ENCODE measurements at places on chromosomes 5 and 9.

DNA sequence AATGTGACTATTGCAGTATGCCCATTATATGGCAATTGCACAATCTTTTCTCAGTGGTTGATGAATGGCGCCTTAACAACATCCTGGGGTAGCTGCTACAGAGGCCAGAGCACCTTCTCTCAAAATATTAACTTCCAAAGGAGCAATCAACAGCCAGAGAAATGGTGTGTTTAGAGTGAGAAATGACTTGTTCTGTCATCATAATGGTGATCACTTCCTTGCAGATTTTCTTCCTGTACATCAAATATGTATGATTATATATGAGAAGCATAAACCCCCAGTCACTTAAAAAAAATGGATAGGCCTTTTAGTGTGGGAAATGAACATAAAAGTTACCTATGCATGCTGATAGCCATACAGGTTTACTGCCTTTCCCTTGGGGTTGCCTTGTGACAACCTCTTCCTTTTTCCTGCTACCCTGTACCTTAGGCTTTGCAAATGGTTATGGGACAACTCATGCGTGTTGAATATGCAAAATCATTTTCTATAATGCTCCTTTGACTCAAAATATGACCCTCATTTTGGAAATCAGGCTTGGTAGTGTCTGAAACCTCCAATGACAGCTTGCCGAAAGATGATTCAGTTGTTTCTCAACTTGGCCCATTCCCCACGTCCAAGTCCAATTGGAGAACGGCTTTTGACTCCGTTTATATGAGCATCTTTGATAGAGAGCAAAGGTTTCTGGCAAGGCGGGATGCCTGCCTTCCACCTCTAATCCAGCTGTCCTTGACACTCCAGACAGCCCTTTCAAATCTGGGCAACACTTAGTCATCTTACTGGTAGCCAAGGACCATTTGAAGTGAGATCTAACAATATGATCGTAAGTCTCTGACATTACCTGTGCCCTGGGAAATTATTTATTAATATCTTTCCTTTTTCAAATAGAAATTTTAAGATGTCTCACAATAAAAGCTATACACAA lies 69.3 kb downstream of the SLC1A1 start:
- DNase-seq: no peak

- DNase-seq: no peak
Measured at GRCh38 chr5:146368137-146368536, 29.5 kb downstream of the POU4F3 start.

GRCh38 chr9:105039175-105039799 lies 111.3 kb upstream of the ABCA1 start:
- no peak for DNase-seq

DNA sequence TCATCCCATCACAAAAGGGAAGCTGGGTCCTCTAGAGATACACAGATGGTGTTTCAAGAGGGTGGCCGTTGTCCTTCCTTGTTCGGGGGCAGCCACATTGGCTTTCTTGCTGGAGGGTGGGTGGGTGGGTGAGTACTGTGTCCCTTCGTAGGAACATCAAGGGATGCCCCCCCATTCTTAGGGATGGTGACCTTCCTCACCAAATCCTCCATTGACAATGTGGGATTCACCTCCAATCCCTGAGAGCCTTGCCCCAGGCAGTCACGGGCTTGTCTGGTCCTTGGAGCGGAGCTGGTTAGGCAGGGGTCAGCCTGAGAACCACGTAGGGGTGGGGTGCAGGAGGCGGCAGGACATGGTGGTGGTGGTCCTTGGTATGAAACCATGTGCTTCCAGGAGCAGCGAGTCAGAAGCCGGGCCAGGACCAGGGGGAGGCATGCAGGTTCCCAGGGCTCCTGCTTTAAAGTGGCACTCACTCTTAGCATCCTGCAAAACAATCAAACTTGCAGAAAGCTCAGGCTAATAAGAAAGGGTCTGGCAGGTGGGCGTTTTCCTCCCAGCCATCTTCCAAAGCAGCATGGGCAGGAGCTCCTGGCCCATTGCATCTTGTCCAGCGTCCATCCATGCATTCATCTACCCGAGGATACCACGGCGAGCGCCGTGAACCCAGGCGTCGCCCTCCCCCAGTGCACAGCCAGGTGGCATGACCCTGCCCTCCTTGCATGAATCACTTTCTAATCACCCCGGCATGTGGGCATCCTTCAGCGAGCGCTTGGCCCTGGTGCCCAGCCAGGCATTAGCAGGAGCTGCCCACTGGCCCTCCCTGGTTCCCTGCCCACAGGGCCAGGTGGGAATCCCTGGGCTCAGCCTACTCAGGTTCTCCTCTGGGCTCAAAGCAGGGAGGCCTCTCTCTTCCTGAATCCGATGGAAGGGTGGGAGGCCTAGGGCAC lies 76.4 kb downstream of the NTNG2 start:
- DNase-seq: no peak

- no peak for DNase-seq
Measured at GRCh38 chr5:5348135-5348534, 74.3 kb upstream of the ICE1 start.

GRCh38 chr9:121860213-121860612 lies 208.8 kb downstream of the DAB2IP start:
- DNase-seq: no peak

- DNase-seq: no peak
Measured at GRCh38 chr9:114574438-114574837, 13.1 kb upstream of the ATP6V1G1 start.

DNA sequence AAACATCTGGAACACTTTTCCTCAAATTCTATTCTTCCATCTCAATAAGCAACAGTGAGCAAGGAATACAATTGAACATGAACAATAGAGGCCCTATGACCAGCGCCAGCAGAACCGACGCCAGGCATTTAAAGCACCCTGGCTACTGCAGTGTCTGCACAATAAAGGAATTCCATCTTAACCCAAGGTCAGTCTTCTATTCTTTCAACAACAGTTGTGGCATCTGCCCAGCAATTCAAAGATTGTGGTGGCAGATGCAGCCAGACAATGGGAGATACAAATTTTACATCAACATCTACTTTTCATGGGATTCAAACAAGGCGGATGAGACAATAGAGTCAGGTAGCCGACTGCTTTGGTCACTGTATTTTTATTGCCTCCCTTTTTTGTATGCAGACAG lies 65.9 kb downstream of the ELL2 start:
- no peak for DNase-seq

DNA sequence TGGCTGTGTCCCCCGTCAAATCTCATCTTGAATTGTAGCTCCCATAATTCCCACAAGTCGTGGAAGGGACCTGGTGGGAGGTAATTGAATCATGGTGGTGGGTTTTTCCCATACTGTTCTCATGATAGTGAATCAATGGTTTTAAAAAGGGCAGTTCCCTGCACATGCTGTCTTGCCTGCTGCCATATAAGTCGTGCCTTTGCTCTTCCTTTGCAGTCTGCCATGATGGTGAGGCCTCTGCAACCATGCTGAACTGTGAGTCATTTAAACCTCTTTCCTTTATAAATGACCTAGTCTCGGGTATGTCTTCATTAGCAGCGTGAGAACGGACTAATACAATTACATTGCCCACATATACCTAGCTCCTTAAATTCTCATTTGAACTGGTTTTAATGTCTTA lies 353.0 kb upstream of the KLF4 start:
- DNase-seq: no peak

DNA sequence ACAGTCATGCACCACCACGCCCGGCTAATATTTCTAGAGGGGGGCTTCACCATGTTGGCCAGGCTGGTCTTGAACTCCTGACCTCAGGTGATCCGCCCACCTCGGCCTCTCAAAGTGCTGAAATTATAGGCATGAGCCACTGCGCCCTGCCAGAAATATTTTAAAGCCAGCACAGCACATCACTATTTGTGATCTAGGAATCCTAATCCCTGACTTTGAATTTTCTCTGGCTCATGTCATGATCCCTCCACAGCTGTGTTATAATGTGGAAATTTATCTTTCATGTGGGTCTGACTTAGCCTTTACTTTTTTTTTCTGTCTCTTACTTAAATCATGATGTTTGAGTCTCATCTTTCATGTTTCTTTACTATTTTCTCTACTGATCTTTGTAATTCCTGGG lies 18.7 kb upstream of the ITGA1 start:
- DNase-seq: no peak

DNA sequence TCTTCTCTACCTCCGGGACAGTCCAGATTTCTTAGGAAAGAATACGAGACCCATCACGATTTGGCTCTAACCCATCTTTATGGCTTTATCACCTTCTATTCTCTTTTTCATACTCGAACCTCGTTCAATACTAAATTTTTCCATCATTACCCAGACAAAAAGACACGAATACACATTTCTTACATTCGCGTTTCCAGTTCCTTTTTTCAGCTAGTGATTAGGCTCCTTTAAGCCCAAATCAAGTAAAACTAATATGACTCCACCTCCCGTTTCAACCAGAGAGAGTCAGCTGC lies 506 bp downstream of the ZBTB6 start:
- DNase-seq: no peak

- no peak for DNase-seq
Measured at GRCh38 chr9:133088146-133088750, 26.5 kb downstream of the CEL start.

DNA sequence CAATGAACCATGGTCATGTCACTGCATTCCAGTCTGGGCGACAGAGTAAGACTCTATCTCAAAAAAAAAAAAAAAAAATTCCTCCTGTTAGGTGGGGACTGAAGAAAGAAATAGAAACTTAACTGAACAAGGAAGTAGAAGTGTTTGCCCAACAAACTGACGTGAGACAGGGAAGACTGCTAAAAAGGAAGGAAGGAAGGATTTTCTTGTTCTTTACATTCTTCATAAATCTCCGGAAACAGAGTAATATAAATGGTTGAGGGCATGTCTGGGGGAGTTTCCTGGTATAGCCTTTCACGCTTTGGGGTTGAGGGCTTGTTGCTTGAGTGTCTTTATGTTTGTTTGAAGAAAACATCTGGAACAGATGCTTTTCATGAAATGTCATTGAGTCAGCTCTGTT lies 3.1 kb downstream of the TOR1B start:
- DNase-seq: no peak

GRCh38 chr5:66666778-66667177 lies 70.6 kb downstream of the MAST4 start:
- no peak for DNase-seq

DNA sequence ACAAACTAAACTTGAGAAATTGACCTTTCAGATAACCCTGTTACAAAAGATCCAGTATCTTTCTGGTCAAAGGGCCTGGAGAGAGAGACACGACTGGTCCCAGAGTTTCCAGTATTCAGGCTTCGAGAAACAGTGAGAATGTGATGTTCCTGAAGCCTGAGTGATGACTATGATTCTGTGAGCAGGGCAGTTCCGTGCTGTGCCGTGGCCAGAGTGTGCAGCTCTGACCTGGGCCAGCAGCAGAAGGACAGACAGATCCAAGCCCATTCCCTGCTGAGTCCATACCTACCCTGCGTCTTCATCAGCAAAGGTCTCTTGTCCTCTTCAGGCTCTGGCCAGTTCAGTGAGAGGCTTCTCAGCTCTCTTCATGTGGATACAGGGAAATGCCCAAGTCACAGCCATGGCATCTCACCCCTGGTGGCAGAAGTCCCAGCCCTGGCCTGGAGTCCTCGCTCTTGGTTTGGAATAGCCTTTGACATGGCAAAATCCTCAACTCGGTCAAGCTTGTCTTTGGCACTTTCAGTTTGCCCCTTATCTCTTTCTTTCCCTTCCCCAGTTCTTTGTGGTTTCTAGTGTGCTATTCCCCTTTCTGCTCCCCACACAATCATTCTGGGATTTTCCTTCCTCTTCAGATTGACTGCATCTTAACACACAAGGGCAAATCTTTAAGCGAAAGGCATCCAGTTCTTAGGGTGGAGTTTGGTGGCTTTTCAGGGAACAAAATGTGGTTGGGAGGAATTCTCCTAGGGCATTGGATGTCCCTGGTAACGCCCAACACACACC lies 107.7 kb downstream of the LIFR start:
- DNase-seq: no peak

- DNase-seq: no peak
Measured at GRCh38 chr5:14976486-14976885, 104.9 kb upstream of the ANKH start.

DNA sequence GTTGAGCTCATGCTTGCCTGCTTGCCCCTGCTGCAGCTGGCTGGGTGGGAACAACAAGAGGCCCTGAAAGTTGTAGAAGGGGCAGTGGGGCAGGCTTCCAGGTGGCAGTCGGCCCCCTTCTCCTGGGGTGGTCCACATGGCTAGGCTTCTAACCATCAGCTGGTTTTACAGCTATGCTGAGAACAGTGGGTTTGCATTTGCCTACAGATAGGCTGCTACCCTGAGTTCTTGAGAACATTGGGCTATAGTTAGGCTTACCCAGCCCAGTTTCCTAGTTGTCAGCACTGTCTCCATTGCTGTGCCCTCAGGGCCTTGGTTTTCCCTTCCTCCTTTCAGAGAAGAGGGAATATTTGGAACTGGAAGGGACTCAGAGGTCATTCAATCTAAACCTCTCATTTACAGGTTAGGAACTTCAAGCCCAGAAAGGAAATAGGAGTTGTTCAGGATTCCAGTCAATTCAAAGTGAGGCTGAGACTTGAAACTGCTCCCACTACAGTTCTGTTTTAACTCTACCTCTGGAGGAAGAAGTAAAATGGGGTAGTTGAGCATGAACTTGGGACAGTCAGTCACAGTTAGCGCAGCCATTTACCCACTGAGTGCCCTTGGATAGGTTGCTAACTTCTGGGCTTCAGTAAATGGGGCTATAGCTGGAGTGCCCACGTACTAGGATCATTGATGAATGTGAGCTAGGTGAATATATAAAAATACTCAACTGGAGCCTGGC lies 11.5 kb downstream of the LARP1 start:
- no peak for DNase-seq
